ENCODE measurements at places on chromosomes 3 and 15. TPM values are rescaled to one million over a fixed set of nuclear protein-coding genes. Genes with fewer than 3 reads are reported as not detected.

DNA sequence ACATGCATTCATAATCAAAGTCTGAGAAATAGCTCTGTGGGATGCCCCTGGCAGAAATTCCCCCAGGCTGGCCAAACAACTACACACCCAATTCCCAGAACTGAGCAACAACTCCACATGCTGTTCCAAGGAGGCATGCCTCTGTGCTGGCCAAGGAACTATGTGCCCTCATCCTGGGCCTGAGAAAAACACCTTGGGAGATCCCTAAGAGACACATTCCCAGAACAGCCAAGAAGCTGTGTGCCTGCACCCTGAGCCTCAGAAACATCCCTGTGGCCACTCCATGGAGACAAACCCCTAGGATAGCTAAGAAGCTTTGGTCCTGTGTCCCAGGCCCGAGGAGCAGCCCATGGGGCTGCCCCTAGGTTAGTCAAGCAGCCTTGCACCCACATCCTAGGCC lies 92.3 kb upstream of the MME start:
- no peak for DNase-seq

- DNase-seq: no peak
These were observed 20.7 kb downstream of the CHL1 start for GRCh38 chr3:217099-217813.

DNA sequence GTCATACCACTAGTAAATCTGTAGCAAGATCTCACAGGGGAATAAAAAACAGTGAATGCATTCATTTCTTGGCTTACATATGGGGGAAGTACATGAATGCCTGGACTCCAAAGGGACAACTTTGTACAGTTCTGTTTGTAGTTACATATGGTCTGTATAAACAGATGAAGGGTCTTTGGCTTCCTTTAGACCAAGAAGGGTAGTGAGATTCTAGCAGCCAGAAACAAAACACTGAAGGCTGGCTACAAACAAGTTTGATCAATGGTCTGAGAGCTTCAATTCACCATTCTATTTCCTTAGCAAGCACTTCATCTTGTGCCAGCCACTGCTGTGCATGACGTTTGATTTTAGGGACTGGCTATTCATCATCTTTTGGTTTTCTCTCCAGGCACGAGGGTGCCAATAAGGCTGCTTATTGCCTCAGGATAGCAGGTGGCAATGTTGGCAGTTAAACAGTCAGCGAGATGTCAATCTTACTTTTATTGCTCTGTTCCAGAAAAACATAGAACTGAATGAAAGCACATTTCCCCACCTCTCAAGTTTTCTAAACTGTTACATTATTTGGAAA lies 313.7 kb upstream of the COL8A1 start:
- no peak for DNase-seq

DNA sequence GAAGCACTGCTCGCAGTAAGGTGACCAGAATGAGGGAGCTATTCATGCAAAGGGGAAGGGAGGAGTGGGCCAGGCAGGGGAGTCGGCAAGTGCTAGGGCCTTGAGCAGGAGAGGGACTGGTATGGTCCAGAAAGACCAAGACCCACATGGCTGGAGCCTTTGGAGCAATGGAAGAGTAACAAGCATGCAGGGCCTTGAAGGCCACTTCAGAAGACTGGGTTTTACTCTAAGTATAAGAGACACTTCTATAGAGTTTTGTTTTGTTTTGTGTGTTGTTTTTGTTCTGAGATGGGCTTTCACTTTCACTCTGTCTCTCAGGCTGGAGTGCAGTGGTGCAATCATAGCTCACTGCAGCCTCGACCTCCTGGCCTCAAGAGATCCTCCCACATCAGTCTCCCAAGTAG lies 42.0 kb downstream of the BFSP2 start:
- DNase-seq: no peak

DNA sequence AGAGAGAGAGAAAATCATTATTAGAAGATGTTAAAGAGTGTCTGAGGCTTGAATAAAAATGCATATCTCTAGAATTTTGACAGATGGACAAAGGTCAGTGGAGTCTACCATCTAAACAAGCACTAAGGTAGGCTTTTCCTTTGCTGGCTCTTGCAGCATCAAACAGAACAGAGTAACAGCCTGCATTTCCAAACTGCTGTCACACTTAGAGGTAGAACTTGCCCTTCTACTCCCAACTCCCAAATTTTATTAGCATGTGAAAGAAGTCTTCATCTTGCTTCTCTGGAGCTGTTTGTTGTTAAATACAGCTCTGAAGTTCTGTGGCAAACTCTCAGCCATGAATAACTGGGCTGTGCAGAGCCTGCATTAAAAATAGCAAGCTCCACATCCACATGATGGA lies 4.1 kb upstream of the MB21D2 start:
- no peak for DNase-seq

DNA sequence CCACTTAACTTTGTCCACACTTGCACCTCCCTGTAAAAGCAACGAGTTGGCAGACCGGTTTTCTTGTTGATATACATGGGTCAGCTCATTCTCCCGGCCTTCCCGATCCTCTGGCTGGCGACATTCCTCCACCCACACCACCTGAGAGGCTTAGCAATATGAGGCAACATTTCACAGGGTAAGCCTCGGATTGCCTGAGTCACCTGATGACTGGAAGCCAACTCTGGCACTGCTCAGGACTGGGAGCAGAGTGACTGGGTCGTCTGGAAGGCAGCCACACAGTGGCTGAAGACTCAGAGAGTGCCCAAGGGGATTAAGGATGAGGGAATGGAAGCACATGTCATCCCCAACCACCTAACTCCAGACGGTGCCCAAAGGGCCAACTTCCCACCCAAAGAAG lies 9.8 kb downstream of the HOMER2 start:
- DNase-seq: no peak

DNA sequence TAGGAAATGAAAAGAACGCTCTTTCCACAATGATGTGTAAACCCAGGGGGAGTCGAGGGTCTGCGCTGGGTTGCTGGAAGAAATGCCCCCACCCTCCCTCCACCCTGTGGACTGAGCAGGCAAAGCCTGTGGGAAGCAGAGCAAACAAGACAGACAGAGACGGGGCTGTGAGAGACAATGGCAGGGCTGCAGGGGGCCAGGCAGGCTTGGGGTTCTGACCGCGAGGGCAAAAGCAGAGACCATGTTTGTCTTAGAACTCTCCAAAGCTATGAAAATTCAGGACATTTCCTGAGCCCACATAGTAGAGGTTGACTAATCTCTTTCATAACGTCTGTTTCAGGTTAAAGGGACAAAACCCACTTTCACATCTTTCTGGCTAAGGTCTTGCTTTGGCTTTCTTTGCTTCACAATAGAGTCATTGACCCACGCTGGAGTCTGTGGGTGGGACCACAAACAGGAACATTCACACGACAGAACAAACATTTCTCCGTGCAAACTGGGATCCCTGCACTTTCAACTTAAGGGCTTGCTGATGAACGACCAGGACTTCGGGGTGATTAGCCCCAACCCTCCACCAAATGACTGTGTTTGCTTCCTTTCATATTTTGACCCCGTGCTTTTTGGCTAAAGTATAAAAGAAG lies 156.0 kb upstream of the TPM1 start:
- DNase-seq: no peak

DNA sequence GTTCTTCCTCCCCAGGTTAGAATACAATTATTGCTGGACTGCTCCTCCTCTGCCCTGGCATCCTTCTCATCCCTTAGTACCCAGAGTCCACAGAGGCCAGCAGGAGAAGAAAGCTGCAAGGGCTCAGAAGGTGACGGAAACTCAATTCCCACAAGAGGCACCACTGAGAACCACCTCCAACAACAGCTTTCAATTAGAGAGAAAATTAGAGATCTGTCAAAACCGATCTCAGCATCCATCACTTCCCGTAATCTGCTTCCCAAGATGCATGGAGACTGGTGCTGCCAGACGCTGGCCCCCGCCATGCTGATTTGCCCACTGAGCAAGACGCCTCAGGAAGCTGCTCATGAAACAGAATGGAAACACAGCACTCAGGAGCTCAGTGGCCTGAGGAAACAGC lies 135.0 kb upstream of the PRICKLE2 start:
- DNase-seq: no peak

DNA sequence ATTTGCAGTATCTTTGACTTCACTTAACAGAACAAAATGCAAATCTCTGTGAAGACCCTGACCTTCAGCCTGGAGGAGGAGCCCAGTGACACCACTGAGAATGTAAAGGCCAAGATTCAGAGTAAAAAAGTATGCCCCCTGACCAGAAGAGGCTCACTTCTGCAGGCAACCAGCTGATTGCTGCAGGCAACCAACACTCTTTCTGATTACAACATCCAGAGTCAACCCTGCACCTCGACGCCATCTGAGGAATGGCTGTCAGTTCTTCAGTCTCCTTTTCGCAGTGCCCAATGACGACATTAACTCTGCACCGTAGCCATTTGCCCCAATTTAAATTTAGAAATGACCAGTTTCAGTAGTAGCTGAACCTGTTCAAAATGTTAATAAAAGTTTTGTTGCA lies 14.9 kb downstream of the ATP13A3 start:
- no peak for DNase-seq

DNA sequence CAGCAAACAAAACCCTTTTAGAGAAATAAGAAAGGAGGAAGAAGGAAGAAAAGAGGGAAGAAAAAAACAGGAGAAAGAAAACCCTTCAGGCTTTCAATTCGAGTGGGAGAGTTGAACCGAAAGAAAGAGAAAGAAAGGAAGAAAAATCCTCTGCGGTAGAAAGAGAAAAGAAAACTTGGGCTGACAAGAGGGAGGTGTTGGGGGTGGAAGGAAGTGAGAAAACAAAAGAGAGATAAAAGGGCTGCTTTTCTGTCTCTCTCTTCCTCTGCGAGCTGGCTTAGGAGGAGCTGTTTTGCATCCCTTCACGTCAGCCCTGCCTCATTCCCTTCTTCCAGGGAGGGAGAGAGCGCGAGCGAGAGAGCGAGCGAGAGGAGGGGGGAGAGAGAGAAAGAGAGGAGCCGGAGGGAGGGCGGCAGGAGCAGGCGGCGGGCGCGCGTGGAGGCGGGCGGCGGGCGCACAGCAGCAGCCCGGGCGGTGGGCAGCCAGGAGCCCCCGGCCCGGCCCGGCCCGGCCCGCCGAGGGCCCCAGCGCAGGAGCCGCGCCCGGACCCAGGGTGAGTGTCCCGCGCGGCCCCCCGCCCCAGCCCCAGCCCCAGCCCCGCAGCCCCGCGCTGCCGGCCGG lies at the start of gene ZNF710:
TSS of gene ZNF710 (plus strand) at position 263 of the 621 bp plus-strand sequence. CDS start 65,814 bp downstream, outside the sequence.
- DNase-seq: no peak

GRCh38 chr3:189132231-189132671 lies 39.5 kb upstream of the TPRG1 start:
- peak; percentile 87 for DNase-seq

DNA sequence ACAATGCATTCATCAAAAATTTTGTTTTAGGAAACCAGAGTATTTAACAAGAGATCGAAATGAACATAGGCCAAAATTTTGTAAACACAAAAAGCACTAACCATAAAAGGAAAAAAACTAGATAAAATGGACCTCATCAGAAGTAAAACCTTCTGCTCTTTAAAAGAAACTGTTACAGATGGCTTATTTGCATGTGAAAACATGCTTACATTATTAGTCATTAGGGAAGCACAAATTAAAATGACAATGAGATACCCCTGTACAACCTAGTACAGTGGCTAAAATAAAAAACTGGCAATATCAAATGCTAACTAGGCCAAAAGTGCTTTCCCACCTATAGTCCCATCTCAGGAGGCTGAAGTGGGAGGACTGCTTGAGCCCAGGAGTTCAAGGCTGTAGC lies 19.3 kb downstream of the UBR1 start:
- no peak for DNase-seq

- DNase-seq: no peak
These were observed 13.9 kb upstream of the RTP1 start for GRCh38 chr3:187183210-187183862.

DNA sequence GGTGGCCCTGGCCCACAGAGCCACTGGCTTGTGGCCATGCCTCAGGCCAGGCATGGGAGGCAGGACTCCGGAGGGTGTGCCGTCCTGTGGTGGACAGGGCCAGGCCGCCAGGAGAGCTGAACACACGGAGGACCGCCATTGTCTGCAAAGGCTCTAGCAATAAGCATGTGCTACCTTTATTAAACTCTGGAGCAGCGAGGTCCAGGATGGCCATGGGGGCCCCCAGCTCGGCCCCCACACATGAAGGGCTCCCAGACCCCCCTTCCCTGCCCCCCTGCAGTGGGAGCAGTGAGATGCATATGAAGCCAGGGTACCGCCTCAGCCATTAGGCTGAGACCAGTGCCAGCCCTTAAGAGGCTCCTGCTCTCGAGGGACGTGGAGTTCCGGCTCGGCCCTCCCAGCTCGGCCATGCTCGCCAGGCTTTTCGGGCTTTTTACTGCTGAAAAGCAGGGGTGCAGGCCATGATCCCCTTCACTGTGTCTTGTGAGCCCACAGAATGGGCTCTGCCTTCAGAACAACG lies 2.7 kb downstream of the AMIGO3 start:
- no peak for DNase-seq

DNA sequence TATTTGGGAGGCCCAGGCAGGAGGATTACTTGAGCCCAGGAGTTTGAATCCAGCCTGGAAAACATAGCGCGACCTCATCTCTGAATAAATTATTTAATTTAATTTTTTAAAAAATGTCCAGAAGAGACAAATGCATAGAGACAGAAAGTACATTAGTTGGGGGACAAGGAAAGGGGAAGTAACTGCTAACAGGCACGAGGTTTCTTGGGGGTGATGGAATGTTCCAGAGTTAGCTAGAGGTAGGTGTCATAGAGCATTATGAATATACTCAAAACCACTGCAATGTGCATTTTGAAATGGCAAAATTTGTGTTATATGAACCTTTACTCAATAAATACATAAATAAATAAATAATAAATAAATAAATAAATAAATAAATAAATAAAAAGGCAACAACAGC lies 31.7 kb upstream of the CYP11A1 start:
- peak; percentile 62 for DNase-seq

DNA sequence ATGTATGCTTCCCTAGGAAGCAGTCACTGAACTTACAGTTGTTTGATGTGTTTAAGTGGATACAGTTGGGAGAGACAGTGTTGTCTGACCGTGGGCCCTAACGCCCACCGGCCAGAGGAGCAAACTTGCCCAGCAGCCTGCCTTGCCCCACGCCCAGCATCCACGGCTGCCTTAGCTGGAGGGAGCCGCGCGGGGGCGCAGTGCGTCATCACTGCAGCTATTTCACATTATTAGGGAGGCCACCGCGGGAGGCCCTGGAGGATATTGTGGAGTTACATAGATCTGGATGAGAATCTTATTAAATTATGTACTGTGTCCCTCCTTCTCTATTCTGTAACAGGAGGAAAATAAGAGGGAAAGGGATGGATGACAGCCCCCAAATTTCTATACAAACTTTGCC lies 267.2 kb downstream of the GABRG3 start:
- DNase-seq: no peak

Gene TBC1D5
- 17.6 TPM for polyA plus RNA-seq

Gene GOLGA6L7
- not detected for polyA plus RNA-seq

Gene IL20RB
- 0.16 TPM for polyA plus RNA-seq

Gene COL6A5
- polyA plus RNA-seq: not detected

Gene ACKR2
- polyA plus RNA-seq: not detected

Gene KPNA4
- polyA plus RNA-seq: 5.8 TPM

All from CD14-positive monocyte (primary cell).